ENCODE measurements at places on chromosomes 16 and 17.

DNA sequence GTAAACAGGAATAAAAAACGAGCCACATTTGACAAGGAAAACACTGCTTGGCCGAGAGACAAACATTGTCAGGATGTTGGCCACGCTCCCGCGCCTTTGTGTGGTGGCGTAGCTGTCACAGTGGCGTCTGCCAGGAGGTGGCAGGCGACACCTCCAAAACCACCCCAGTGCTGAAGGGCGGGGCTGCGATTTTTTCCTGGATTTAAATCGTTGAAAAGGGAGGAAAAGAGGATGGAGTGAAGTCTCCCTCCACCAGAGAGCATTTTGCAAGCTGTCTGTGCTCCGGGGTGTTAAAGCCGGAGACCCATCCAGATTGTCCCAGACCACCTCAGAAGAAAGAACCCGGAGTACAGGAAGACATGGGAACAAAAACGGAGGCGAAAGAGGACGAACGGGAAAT is 12.7 kb downstream of the MRM3 start:
- DNase-seq, result no peak

DNA sequence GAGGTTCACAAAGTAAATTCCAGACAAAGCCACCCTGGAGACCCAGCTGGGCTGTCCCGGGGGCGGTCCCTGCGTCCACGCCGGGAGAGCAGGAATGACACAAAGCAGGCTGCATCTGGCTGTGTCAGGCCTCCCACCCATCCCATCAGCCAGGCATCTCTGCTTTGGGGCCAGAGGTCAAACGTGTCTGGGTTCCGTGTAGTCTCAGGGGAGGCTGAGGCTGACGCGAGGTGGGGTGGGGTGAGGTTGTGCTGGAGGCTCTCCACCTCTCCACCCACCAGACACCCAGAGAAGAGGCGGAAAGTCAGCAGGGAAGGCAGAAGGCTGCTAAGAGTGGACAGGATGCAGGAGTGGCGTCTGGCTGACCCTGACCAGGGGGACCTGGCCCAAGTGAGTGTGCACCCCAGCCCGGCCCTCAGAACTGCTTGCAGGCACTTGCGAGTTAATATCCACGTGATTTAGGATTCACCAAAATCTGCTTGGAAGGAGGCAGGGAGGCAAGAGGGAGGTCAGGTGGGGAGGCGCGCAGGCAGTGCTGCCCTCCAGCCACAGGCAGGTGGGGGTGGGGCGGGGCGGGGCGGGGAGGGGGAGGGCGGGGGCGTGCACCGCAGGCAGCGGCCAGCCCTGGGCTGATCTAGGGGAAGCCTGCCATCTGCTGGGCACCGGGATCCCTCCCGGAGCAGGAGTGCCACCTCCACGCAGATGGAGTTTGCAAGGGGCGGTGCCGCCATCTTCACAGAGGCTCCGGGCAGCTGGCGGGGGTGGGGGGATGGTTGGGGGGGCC is 44.3 kb downstream of the TBC1D16 start:
- peak; percentile 46 for DNase-seq

DNA sequence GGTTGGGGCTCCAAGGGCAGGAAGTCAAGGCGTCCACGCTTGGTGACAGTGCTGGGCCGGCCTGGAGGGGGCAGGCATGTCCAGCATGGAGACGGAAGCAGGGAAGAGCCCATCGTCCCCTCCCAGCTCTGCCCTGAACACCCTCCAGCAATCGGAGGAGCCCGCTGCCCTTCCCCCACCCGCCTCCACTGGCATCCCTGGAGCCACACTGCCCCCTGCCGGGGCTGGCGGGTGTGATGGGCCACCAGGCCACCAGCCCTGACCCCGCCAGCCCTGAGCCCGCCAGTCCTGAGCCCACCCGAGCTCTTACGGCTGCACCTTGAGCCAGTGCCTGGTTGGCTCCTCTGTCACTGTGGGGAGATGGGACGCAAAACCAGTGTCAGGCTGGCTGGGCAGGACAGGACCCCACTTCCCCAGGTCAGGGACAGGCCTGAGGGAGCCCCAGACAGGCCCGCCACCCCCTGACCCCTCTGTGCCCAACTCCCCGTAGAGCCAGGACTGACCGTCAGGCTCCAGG is 4.1 kb upstream of the CDH15 start:
- peak; percentile 67 for DNase-seq

DNA sequence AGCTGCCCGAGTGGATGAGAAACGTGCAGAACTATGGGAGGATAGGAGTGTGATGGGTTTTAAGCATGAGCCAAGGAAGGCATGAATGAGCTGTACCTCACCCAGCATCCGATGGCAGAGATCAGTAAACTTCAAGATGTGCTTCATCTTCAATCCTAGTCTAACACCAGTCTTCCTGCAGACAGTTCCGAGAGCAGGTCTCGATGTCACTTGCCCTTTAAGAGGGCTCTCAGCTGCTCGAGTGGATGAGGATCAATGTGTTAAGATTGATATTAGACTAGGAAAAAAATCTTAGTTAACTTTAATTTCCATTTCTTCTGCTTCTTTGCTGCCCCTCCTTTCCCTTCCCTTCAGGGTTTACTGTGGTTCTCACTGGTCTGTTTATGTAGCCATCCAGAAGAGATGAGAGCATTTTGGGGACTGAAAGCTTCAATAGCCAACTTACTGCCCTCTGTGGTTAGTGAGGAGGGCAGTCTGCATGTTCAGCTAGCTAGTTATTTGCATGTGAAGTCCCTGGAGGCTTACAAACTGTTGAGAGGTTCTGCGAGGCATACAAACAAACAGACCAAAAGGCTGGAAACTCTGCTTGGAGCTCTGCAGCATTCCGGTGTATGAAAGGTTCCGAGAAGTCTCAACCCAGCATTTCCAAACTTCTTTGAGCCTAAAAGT is 15.3 kb downstream of the KLHL36 start:
- DNase-seq, result no peak

GRCh38 chr16:69921127-69921526 is 30.0 kb upstream of the CLEC18A start:
- no peak for DNase-seq

Data from GDM1 (cell line).